ENCODE measurements at places on chromosomes 13 and 19. TPM values are rescaled to one million over a fixed set of nuclear protein-coding genes. Genes with fewer than 3 reads are reported as not detected.

ZNF724 gene
- total RNA-seq = 1.6 TPM

ZNF69 gene
- total RNA-seq = 3.6 TPM

CEBPG gene
- 34.7 TPM for total RNA-seq

FGF9 gene
- 9.7 TPM for total RNA-seq

SIGLEC5 gene
- total RNA-seq = not detected

Data from smooth muscle cell of bladder (primary cell).